Brain (organoid and tissue), 16 donors: ENCODE measurements at places on chromosomes 11 and 22.

DNA sequence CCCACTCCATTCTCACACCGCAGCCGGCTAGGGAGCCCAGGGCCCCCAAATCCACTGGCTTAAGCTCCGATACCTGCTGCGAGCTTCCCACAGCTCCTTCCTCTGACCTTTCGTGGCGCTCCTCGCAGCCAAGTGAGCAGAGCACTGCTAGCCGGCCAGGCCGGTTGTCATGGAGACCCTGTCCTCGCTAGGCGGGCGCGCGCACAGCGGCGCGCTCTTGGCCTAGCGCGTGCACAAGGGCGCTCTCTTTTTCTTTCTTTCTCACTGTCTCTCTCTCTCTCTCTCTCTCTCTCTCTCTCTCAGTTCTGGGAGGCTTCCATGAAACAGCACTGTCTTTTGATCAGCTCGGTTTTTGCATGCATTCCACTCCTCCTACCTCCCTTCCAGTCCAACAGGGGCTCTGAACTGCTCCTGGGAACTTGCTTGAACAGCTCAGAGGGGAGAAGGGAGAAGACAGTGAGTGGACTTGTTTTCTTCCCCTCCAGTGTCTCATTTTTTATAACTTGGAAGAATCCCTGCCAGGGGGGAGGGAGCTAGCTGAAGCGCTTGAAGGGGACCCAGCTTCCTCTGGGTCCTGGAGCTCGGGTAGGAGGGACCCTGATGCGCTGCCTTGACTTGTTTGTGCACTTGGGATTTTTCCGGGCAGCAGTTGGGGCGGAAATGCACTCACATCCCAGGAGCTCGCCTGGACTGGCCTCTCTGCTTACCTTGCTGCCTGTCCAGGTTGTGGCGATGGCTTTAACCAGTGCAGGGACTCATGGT lies 100.3 kb upstream of the AKIP1 start:
- peak; percentile 94 for DNase-seq

GRCh38 chr22:47452184-47452583 lies 689.7 kb downstream of the TBC1D22A start:
- no peak for DNase-seq

DNA sequence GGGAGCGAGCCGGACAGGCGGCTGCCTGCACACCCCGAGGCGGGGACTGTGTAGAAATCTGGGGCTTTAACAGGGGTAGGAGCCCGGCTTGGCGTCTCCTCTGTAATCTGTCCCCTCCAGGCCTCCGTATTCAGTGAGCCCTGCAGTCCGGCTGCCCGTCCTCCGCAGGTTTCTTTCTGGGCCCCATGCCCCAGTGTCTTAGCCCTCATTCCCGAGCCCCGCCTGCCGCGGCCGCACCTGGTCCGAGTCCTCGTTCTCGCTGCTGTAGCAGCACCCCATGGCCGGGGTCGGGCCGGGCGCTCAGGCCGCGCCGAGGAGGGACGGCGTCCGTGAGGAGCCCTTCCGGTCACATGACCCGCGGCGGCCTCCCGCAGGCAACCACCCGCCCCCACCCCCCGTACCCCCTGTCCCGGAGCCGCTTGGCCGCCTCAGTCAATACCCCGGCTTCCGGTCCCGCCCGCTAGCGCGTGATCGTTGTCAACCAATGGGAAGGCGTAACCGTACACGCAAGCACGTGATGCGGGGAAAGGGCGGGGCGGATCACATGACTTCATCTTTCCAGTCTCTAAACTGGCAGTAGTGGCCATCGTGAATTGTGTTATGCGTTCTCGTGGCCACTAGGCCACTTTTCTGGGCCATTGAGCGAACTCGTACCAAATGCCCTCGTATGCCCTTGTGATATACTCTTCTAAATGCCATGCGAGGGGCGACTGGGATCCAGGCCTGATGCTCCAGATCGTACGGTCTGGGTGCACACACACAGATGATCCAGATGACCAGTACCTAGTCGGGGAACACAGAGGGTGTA lies at the start of gene LAMTOR1:
TSS of gene LAMTOR1 (minus strand) at position 352 of the 808 bp plus-strand sequence. CDS start at position 279, 73 bp downstream.
- peak; percentile 99 for DNase-seq

GRCh38 chr22:43441216-43441615 lies 29.4 kb downstream of the MPPED1 start:
- DNase-seq = no peak

DNA sequence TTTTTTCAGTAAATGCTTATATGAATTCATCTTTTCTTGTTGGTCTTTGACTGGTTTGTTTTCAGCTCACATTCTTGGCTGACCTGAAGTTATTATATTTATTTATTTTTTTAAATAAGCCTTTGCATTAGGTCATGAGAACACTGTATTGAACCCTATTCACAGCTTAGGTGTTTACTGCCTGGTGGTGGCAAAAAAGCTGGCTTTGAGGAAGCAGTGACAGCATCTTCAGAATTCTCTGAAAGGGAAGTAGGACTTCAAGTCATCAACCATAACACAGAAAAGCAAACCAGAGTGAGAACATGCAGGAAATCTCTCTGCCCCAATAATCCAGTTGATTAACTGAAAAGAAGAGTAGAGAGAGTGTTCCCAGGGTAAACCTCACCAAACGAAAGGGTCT lies 30.3 kb upstream of the MMP13 start:
- no peak for DNase-seq

DNA sequence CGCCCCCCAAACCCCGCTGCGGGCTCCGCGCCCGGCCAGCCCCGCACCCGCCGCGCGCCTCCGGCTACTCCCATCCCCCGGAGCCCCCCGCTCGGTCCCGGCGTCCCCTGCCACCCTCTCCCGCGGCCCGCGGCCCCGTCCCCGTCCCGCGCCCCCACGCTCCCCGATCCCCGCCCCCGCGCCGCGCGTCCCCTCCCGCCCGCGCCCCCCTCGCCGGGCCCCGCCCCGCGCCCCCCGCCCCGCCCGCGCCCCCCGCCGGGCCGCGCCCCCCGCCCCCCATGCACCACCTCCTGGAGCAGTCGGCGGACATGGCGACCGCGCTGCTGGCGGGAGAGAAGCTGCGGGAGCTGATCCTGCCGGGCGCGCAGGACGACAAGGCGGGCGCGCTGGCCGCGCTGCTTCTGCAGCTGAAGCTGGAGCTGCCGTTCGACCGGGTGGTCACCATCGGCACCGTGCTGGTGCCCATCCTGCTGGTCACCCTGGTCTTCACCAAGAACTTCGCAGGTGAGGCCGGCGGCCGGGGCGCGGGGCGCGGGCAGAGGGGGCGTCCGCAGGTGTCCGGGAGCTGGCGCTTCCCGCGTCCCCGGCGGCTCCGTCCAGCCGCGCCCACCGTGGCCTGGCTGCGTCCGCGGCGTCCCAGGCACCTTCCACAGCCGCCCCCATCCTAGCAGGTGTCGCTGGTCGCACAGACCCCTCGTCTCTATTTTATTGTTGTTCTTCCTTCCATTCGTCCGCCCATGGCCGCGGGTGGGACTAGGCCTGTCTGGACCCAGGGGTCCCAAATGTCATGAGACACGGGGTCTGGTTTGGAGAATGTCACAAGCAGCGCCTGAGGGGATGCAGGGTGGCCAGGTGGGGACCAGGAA lies at the start of gene PANX2:
TSS of gene PANX2 (plus strand) at position 279 of the 866 bp plus-strand sequence. CDS start at position 279, 0 bp downstream.
- DNase-seq = peak; percentile 49

- DNase-seq = no peak
Observed at GRCh38 chr11:68002575-68002937, 1.3 kb downstream of the UNC93B1 start.

DNA sequence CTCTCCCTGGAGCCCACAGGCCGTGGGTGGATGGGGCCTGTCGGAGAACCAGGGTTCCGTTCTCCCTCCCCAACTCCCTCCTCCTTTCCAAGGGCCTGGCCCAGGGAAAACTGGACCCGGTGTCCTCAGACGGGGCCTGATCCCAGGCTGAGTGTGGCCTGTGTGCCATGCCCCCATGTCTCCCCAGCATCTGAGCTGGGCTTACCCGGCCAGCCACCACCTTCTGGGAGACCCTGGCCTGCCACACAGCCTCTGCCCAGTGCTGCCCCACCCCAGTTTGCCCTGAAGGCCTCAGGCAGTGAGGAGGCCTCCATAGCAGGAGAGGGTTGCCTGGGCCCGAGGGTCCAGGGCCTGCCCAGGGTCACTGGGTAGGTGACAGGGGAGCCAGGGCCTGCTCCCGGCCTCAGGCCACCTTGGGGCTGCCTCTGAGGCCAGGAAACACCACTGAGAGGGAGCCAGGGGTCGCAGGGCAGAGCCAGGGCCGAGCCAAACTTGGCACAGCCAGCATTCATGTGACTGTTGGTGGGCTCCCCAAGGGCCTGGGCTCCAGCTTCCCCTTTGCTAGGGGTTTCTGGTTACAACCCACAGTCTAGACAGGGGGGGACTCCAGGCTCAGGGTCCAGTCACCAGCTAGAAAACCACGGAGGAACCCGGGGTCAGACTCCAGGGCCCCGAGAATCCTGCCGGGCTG lies 590 bp upstream of the IFITM10 start:
- DNase-seq = no peak

GRCh38 chr22:32799496-32799895 lies 2.0 kb upstream of the TIMP3 start:
- no peak for DNase-seq

DNA sequence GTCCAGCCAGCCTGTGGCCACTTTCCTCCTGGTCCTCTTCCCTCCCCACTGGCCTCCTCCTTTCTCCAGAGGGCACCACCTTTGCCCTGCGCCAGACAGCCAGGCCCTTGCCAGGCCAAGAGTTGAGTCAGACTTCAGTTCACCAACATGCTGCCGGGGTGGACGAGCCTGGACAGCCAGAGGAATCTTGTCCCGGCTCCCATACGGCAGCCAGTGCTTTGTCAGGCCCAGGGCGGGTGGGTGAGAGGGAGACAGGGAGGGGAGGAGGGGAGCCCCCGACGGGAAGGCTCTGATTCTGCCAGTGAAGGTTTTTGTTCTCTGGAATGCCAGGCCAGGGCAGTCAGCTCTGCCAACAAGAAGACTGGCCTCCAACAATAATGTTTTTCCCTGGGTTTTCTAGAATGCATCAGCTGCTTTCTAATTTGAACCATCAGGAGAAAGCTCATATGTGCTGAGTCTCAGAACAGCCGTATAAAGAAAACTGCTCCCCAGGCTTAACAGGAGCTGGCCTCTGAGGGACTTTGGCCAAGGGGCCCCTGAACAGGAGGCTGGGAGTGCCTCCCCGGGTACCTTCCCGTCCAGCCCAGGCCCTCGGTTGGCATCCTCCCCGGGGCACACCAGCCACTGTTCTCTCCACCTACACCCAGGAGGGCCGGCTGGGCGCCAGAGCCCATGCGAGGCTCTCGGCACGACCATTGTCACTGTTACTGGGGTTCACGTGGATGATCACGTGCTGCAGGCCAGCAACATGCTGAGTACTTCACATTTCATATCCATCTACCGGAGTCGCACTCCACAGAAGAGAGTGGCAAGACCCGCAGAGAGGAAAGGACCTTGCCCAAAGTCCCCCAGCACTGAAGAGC lies 28.6 kb downstream of the LIF start:
- DNase-seq = peak; percentile 41

GRCh38 chr22:29113319-29113718 lies 40.5 kb downstream of the KREMEN1 start:
- DNase-seq = no peak
